ENCODE measurements at places on chromosomes 2 and 18.

DNA sequence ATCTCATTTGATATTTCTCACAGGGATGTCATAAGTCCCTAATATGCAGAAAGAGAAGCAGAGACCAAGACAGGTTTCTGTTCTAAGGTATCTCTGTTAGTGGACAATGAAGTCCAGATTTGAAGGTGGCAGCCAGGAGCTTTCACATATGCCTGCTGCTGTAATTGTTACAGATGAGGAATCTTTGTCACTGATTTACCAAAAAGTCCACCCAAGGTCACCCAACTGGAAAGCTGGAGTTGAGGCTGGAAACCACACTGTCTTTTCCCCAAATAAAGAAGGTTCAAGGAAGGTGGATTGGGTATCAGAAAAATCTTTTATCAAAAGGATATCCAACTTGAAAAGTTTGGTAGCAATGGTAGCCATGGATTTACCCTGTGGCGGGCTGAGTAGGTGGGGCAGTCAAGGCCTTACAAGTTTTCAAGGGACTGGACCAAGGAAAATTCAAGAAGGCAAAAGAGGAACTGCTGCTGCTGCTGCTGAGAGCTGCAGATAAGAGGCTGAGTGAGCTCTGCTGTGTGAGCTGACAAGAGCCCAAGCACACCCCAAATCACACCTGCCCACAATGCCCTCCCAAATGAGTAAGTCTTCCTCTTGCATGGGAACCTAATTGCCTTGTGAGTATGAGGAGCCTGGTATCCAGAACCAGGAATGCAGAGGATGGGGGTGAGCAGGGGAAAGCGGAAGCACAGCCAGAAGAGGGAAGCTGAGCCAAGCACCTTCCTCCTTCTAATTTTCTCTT, 241.2 kb downstream of the ANAPC1 start:
- no peak for DNase-seq

DNA sequence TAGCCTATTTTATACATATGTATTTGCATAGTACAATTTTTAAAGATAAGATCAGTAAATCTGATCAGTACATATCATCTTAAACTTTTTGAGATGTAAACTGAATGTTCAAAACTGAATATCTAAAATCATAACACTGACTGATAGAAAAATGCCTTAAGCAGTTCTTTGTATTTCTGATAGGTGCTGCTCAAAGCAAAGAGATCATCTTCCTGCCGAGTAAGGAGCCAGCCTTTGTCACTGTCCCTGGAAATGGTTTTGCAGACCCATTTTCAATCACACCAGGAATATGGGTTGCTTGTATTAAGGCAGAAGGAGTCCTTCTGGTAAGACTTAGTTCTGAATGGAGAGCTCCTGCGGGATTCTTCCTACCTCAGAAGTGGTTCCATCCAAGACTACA, 135.0 kb downstream of the LAMA3 start:
- no peak for DNase-seq

DNA sequence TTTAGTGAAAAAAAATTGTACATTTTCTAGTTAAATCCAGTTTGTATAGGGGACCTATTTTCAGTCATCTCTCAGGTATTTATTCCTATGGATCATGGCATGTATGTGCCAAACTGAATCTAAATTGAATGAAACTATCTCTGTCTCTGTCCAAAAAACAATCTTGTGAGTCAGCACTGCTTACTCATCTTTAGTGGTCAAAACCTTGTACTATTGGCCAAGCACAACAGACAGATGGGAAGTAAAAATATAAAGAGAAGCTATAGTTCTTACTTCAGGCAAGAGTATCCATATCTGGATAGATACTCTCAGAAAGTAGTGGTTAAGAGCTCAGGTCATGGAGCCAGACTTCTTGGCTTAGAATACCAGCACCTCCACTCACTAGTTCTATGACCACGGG, 76.0 kb upstream of the KLHL14 start:
- no peak for DNase-seq

DNA sequence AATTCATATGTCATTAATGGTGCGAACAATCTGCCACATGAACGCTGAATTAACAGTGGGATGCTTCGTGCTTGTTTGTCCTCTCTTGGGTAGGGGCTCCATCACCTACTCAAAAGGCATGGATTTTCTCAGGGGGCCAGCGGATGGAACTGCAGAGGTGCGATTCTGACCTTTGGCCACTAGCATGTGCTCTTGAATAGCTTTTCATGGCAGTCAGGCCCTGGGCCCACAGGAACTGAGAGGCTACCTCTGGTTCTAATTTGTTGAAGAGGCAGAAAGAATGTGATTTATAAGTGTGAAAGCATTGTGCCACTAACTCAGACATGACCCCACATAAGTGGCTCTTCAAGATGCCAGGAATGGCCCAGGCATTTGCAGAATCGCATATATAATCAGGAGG, 283.2 kb downstream of the INSIG2 start:
- no peak for DNase-seq

DNA sequence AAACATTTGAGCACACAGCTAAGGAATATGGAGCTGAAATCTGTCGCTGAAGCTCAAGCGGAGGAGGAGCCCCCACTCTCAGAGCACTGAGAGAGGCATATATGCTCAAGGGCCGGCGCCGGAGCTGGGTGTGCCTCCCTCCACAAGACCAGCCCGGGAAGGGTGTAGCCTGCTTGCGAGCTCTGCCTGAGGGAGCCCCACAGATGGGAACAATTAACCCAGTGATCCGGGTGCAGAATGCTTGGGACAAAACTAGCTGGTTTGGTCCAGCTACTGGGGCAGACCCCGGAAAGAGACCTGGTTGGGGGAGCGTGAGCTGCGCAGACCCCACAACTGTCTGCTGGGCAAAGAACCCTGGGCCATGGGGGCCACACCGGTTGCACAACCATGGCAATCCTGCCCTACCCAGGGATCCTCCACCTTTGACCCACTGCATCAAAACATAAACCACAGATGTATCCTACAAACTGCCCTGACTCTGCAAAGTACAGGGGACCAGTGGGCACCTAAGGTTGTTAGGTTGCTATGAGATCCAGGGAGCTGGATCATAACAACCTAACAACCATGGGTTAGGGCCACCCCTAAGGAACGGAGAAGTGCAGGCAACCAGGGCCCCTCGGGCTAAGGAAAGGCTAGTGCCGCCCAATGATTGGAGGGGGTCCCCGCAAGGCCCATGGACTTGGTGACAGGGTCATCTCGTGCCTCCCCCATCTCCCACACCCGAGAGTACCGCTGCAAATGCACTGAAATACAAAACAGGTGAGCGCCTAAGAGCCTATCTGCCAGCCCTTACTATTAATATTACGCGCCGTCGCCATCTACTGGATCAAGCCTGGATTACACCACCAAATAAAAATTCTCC, 53.4 kb upstream of the SCN1A start:
- DNase-seq, result peak; percentile 0

GRCh38 chr2:222936705-222937104, 75.9 kb downstream of the ACSL3 start:
- no peak for DNase-seq

DNA sequence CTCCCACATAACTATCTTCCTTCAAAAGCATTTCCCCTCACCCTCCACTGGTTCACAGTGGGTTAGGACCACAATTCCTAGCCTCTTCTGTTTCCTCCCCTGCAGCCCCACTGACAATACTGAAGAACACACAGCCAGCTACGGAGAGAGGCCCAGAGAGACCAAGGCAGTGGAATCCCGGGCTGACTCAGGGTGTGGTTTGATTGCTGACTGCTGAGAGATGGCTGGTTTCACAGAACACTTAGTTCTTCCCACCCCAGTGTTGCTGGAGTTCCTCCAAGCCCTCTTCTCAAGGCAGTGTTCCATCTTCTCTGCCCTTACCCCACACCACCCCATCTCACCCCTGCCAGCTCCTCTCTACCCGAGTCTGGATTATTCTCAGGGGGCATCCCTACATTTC, 43.3 kb upstream of the ZFP36L2 start:
- no peak for DNase-seq

- DNase-seq, result peak; percentile 9
These were observed 427.5 kb downstream of the LRATD1 start for GRCh38 chr2:15059870-15060512.

DNA sequence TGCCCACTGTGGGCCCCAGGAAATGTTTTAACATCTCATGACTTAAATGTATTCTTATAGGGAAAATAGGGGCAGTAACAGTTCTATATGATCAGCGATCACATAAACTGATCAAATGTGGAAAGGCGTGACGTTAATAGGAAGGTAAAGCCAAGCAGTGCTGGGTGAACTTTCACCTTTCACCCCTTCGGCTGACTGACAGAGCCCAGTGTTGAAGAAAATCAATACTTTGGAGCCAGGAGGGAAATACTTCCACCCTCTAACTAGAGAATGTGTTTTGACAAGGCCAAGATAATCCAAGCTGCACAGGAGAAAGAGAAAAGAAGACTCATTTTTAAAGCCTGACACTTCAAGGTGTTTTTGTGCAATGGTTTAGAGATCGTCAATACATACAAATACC, 116.5 kb upstream of the BOD1L2 start:
- no peak for DNase-seq

- DNase-seq, result no peak
These were observed 167.2 kb downstream of the TCF4 start for GRCh38 chr18:55420665-55421307.

DNA sequence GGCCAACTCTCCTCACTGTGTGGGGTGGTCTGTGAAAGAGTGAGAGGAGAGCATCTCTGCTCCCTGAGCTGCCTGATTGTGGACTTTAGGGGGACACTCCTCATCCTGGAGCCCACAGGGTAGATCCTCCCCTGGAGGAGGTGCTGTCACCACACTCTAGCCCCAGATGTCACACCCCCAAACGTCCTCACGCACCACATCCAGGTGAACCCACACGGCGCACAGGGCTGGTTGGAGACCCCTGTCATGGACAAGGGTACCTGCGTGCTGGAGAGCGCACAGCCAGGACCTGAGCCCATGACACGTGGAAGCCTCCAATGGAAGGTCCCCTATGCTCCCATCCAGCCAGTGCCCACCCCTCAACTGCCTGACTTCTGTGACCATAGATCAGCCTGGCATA, 10.5 kb downstream of the AGXT start:
- DNase-seq, result no peak

DNA sequence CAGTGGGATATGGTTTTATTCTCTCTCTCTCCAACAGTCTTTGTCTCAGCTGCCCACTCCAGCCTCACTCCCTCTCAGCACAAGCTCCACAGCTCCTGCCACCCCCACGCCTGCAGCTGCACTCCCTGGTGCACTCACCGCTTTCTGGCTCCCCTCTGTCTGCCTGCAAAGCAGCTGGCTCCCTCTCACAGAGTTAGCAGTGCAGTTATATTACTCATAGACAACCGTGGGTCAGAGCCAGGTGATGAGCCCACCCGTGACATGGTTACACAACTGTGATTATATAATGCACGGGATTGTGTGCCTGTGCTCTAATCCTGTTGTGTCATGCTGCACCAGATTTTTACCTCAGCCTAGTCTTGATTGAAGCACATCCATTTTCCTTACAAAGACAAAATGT, 276.9 kb upstream of the CHAC2 start:
- DNase-seq, result no peak

DNA sequence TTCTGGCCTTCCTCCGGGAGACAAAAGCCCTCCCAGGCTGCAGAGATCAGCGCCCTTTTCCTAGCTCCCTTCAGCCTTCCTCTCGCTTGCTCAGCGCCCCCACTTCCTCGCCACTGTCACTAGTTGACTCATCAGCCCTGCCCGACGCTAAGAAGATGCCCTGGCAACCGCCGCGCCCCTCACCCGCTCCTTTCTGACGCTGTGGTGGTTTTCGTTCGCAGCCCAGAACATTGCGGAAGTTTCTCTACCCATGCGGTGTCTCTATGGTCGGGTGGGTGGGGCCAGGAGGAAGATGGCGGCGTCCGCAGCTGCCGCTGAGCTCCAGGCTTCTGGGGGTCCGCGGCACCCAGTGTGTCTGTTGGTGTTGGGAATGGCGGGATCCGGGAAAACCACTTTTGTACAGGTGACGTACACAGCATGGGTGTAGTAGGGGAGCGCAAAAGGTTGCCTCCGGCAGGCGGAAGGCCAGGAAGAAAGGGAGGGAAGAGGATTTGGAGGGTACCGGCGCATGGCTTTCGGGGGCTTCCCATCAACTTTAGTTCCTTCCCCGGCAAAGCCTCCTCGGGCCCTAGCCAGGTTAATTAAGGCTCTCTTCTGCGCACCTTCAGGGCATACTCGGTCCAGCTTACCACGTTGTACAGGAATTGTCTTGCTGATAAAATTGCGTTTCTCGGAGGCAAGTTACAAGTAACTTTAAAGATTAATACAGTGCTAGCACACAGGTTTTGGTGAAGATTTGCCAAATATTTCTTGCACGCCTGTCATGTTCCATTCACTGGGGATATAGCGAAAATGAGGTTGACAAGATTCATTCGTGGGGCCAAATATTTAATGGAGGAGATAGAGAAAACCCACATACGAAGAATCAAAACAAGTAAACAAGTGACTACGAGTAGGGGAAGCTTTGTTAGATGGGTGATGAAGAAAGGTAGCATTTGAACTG, at the start of the genes CCDC121 and GPN1:
Gene CCDC121 (minus strand): TSS at position 246 of the 943 bp plus-strand sequence. CDS start 1,213 bp downstream, outside the sequence.
Gene GPN1 (plus strand): TSS at position 284 of the 943 bp plus-strand sequence. CDS start 9 bp downstream, at position 293.
- DNase-seq, result peak; percentile 70

GRCh38 chr2:223590964-223591363, 11.2 kb downstream of the SCG2 start:
- DNase-seq, result no peak

DNA sequence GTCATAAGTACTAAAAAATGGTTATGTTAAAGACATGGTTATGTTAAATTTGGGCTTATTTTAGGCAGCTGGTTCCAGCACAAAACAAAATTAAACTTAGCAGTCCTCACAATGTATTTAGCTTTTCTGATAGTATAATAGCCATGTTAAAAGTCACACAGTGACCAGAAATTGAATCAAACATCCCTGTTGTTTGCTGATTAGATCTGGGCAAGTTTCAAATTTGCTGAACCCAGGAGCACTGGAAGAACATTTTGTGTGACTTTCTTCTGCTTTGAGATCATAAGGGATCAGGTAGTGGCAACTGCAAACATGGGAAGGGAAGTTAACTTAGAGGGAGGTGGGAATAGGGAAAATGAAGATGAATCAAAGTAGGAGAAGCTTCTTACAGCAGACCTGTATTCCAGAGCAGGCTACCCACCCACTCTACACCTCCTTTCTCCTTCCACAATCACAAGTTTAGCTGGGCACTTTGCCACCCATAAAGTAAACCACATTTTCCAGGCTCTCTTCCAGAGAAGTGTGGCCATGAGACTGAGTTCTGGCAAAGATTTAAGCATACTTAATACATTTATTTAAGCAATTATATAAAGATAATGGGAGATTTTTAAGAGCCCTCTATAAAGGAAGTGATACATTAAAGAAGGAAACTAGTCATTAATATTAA, 616.1 kb upstream of the LRATD1 start:
- no peak for DNase-seq
